ENCODE measurements at places on chromosomes 5 and 9.

DNA sequence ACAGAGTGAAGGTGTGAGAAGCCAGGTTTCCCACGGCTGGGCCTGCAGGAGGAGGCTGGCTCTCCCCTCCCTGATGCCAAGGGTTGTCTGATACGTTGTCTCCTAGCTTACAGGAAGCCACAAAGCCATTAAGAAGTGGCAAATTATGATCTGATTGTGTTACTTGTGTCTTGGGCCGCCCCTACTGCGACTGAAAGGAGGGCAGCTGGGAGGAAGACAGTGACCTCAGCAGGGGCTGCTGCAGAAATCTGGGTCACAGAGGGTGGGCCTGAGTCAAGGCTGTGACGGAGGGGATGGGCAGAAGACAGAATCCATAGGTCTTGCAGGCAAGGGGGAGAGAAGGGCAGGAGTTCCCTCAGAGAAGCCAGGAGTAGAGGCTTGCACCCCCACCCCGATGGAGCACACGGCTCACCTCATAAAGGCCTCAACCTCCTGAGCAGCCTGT lies 145.0 kb downstream of the FSTL4 start:
- no peak for DNase-seq

- no peak for DNase-seq
Measured at GRCh38 chr5:172370237-172370640, 84.1 kb downstream of the SH3PXD2B start.

DNA sequence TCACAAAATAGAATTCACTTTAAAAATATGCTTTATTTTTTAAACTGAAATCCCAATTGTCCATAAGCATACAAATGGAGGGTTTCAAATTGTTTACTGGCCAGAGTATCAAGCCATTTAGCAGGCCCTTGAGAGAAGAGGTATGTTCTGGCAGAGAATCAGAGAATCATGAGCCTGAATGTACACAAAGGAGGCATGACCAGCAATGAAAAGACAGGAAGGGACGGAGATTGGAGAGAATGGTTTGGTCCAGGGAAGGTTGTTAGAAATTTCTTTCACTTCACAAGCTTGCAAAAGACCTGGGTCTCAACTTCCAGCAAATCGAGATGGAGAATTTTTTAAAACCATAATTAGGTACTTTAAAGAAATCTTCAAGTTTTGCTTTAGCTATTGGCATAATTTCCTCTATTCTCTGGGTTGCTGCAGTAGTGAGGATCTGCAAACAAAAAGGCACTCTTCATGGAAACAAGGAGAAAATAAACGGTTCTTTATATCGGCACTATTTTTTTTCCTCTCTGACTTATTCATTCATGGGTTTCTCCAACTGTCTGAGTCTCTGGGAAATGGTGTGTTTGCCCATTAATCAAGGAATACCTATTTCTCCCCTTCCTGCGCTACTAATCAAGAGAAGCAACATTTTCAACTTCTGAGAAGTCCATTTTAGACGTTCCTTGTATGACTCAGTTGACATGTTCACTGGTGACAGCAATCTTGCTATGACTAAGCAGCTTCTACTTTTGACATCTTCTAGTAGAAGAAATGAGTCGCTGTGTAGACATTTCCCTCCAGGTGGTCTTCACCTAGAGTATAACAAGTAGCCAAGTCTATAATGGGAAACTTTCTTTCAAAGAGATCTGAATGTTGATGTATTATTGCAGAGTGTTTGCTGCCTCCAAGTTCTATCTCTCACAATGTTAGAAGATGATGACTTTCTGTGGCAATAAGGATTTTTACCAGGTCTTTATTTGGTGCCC lies 23.1 kb upstream of the ERCC6L2 start:
- no peak for DNase-seq

DNA sequence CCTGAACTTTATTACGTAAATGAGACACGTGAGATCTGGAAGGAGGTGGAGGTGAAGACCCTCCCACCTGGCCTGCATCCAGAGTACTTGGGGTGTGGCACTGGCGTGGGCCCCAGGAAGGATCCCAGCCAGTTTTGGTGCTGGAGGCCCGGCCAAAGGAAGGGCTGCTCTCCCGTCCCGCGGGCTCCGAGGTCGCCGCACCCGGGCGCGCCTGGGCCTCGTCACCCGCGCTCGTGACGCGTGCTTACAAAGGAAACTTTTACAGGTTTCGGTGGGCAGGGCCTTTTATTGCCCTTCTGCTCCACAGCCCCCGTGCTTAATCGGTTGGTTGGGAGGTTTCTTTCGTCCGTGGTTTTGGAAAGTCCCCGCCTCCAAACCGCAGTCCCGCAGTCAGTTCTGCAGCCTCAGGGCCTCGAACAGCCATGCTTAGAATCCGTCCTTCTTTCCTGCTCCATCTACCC lies 29.2 kb downstream of the CDKN2A start:
- DNase-seq = peak; percentile 43

GRCh38 chr5:88955403-88955802 lies 72.4 kb upstream of the MEF2C start:
- DNase-seq = no peak

DNA sequence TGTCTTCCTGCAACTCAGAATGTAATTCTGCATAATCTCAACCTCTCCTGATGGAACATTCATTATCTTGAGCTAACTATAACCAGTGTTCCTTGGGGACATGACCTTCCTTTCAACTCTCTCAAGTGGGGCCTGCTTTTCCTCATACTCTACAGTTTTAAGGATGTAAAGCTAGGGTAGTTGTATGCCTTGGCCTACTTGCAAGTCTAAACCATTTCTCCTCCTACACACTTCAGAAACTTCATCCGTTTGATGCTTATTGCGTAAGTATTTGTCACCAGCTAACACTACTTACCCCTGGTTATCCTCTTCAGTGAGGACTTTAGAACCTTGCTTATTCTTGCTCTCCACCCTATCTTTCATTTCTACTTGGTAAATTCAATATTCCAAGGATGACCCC lies 548.9 kb downstream of the HINT1 start:
- DNase-seq = no peak

- no peak for DNase-seq
Measured at GRCh38 chr9:96293498-96294158, 8.3 kb downstream of the HSD17B3 start.

- no peak for DNase-seq
Measured at GRCh38 chr9:98568234-98568908, 140.4 kb downstream of the GABBR2 start.

DNA sequence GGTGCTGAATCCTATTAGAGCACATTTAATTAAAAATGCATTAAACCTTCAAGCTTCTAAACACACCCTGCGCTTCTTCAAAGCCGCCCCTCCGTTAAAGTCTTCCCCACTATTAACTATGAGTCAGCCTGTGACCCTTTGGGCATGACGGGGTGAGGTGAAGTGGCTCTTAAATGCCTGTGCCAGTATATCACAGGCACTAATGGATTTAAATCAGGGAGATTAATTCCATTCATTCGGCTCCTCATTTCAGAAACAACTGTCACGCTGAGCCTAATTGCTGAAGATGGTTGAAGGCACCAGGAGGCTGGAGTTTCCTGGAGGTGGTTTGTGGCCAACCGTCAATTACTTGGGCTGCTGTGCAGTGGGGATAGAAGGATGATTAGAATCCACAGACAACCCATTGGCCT lies 192.6 kb upstream of the MSX2 start:
- DNase-seq = no peak

DNA sequence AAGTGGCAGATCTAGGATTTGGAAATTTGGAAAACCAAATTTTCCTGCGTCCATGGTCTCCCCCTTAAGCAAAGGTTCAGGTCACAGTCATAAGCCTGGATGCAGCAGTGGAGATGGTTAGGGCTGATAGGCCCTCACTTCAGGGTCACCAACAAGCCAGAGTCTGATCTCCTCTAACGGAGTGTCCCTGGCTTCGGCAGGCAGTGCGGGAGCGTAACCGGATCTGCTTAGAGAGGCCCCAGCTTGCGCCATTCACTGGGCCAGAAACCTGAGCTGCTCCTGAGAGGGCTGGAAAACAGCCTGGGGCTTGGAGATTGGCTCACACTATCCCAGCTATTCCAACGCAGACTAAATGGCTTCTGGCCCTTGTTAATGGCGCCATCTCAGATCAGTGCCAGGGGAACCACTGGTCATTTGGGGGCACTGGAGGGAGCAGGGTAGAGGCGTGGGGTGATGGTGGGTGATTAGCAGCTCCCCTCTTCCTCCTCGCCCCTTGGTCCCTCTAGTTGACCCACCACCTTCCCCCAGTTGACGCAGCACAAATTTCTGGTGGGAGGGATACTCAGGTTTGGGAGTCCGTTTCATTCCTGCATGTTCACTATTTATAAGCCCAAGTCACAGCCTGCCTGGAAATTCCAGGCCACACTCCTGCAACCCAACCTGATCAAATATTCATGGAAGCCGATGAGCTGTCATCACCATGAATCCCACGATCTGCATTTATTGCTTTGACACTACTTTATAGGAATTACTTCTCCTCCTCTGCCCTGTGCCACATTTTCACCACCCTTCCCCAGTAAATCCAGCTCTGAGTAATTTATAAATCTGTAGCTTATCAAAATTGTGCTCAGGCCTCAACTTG lies 134.6 kb upstream of the CPEB4 start:
- no peak for DNase-seq

GRCh38 chr9:83572524-83572923 lies 34.3 kb upstream of the FRMD3 start:
- no peak for DNase-seq

DNA sequence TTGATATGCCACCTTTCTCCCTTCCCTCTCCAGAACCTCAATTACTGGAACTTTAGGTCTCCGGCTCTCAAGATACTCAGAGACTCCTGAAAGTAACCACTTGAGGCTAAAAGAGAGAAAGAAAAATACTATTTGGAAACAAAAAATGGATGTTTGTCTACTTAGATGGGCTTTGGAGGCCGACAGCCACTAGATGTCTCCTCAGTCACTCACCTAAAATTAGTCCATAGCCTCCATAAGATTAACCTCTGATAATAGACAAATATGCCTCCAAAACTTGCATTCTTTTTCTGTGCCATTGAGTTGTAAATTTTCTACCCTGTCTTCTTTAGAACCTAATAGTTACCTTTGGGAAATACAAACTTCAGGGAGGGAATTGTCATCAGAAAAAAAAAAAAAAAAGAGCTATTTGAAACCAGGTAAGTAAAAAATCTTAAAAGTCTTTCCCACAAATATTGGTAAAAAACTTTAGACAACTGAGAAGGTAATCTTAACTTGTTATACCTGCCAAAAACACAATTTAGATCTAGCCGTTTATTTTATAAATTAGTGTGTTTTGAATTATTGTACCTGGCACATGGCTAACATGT lies 11.2 kb upstream of the PCDH1 start:
- DNase-seq = no peak

DNA sequence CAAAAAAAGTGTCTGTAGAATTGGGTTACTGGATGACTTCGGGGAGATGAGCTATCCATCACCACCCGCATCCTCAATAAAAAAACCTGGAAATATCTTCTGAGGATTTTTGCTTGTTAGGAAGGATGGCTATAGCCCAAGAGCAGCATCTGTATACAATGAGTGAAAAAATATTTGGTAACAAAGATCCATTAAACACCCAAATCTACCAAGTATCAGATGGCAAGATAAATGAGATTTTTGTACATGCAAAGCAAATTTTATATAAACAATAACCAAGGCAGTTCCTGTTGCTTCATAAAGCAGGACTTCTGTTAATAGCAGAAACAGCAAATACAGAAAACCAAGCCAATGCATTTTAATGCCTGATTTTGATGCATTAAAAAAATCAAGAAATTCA lies 166.6 kb downstream of the SLC28A3 start:
- no peak for DNase-seq

GRCh38 chr5:141508440-141508797 lies 19.5 kb downstream of the PCDHGC5 start:
- DNase-seq = no peak

- no peak for DNase-seq
Measured at GRCh38 chr9:36911037-36911436, 123.0 kb downstream of the PAX5 start.

GRCh38 chr9:120654272-120654671 lies 60.0 kb downstream of the MEGF9 start:
- no peak for DNase-seq

DNA sequence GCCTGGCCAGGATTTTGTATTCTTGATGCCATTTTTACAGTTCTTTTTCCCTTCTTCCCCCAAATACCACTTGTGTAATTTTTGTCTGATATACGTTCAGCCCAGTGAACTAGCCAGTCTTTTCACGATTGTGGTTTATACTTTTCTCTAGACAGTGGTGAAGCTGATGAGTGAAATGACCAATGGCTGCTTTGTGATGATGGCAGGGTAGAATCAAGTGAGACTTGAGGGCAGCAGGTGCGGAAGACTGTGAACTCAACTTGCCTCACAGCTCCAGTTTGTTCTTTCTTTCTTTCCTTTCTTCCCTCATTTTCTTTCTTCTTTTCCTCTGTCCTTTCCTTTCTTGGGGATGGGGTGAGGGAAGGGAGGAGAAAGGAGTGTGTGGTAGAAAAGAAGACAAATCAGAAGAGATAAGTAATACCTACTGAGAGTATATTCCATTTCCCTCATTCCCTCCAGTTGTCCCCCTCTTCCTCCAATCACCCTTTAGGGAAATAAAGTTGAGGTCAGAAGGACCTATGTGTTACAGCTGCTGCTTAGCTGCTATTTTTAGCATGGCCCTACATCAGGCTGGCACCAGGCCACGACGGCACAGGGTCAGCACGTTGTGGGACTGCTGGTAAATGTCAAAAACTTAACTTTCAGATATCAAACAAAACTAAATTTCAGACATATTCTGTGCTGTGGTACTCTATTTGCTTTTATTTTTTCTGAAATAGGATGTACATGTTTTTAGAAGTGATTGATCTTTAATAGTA lies 12.3 kb downstream of the ZSWIM6 start:
- no peak for DNase-seq

DNA sequence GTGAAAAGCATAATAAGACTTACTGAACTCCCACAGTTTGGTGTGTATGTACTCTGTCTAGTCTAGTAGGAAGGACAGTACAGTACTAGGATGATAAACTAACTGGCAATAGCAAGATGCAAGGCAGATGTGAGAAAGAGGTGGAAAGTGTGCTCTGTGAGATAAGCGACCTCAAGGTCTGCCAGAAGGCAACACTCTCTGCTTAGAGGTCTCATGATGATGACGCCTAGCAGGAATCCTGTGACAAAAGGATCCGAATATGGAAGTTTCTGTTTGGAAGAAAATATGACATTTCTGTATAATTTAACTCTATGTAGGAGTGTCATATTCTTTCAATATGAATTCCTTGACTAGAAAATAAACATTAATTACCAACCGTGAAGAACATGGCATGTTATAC lies 112.2 kb downstream of the PLPPR1 start:
- no peak for DNase-seq

DNA sequence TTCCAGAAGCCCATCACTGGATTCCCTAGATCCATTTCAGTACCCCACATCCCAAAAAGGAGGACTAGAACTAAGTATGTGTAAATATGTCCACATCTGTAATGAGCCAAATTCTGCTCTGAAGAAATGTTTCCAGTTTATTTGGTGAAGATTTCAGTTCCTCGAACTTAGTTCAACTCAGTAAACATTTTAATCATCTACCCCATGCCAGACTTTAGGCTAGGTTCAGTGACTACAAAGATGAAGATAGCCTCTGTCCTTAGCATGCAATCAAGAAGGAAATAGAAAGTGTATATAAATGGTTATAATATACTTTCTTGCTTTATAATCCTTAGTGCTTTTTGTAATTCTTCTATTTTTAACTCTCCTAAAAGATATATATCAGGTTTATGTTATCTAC lies 21.5 kb downstream of the RUSC2 start:
- no peak for DNase-seq

Data from activated T-cell treated with anti-CD3 and anti-CD28 coated beads for 4 hours (primary cell).